ENCODE measurements at places on chromosomes 1 and 21.

DNA sequence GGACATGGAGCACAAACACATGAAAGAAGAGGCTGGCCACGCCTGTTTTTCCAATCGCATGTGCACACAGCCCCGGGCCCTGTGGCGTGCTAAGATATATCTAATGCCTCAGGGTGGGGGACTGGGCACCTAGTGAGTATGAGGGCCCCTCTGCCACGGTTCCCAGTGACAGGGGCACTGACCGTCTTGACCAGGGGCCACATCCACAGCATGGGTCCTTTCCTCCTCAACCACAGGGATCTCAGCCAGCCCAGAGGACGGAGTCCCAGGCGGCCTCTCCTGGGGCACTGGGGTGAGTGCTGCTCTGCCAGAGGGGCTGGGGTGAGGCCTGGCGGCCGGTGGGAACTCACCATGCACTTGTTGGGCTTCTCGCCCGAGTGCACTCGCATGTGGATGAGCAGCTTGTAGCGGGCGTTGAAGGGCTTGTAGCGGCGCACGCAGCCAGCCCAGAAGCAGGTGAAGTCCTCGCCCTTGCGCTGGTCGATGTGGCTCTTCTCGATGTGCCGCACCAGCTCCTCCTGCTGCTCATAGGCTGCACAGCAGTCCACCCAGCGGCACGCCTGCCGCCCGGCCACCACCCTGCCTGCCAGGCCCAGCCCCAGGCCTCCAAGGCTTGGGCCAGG lies 134.7 kb downstream of the DMRTB1 start:
- DNase-seq: no peak

DNA sequence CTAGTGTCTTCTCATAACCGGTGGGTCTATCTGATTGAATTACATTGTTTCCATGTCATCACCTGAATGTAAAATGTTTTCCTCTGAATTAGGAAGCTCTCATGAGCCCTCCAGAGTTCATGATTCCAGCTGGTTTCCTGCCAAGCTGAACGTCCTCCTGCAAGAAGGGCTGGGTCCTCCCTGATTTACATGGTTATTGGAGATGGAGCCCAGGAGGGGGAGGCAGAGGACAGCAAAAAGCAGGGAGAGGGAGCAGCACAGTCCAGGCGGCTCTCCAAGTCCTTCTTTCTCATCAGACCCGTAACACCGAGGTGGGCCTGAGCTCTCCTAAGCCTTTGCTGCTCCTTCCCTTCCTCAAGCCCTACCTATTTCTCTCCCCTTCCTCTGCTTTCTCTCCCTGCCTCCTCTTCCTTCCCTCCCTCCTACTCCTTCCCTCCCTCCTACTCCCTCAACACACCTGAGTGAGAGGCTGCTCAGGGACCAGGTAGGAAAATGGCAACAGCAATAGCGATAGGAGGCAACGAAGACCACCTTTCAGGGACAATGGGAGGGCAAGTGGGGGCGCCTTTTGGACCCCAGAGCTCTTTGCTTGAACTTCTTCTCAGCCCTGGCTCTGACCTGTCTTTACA lies 265.9 kb downstream of the PRDM2 start:
- DNase-seq: no peak

- no peak for DNase-seq
Observed at GRCh38 chr21:43331962-43332828, 94.7 kb downstream of the SIK1 start.

- DNase-seq: no peak
Observed at GRCh38 chr1:30964706-30965105, 56.1 kb upstream of the SDC3 start.

- DNase-seq: no peak
Observed at GRCh38 chr1:201562659-201563405, 23.9 kb downstream of the NAV1 start.

DNA sequence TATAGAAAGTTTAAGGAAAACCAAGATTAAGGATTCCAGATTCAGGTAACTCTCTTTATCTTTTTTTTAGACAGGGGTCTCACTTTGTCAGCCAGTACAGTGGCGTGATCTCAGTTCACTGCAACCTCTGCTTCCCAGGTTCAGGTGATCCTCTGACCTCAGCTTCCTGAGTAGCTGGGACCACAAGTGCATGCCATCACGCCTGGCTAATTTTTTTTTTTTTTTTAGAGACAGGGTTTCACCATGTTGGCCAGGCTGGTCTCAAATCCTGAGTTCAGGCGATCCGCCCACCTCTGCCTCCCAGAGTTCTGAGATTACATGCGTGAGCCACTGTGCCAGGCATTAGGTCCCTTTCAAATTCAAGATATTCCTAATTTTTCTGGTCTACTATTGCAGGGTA lies 15.9 kb downstream of the LZIC start:
- DNase-seq: no peak

DNA sequence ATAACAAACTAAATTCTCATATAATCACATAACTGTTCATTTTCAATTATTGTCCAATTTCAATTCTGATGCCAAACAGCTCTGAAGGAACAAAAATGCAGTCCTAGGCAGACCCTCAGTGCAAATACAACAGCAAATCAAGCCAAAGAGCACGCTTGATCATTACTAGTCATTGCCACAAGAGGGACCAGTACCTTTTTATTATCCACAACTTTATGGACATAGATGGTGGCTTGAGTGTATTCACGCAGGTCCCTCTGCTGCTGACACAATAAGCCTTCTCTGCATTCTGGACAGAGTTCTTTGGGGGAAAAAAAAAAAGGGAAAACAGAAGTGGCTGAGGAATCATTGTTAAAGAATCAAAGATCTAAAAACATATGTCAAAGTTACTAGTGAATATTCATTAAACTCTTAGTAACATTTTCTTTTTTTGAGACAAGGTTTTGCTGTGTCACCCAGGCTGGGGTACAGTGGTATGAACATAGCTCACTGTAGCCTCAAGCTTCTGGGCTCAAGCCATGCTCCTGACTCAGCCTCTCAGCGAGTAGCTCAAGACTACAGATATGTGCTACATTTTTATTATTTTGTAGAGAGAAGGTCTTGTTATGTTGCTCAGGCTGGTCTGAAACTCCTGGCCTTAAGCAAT lies 34.3 kb upstream of the RAP1GAP start:
- DNase-seq: no peak

- no peak for DNase-seq
Observed at GRCh38 chr21:45766501-45766900, 123.0 kb downstream of the PCBP3 start.

GRCh38 chr21:18782721-18783120 lies 379.1 kb upstream of the TMPRSS15 start:
- no peak for DNase-seq

- DNase-seq: no peak
Observed at GRCh38 chr1:198913667-198914066, 274.8 kb downstream of the PTPRC start.

GRCh38 chr21:25557180-25557579 lies 50.1 kb downstream of the MRPL39 start:
- no peak for DNase-seq

DNA sequence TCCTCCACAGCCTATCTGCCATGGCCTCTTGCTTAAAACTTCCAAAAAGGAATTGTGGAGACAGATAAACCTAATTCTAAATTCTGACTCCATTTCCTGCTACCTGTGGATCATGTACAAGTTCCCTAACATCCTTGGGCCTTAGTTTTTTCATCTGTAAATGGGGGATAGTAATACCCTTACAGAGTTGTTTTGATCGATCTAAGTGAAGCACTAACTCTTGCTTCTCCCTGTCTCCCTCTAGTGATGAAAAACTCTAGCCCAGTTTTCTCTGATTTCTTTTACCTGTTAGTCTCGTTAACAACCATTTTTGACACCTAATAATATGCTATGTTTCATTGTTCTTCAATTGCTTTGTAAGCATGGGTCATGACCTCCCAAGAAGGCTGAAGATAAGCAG lies 65.9 kb downstream of the TM2D1 start:
- DNase-seq: no peak

GRCh38 chr1:65339866-65340468 lies 30.6 kb downstream of the DNAJC6 start:
- DNase-seq: no peak

- DNase-seq: no peak
Observed at GRCh38 chr1:205791568-205792180, 16.4 kb upstream of the RAB29 start.

DNA sequence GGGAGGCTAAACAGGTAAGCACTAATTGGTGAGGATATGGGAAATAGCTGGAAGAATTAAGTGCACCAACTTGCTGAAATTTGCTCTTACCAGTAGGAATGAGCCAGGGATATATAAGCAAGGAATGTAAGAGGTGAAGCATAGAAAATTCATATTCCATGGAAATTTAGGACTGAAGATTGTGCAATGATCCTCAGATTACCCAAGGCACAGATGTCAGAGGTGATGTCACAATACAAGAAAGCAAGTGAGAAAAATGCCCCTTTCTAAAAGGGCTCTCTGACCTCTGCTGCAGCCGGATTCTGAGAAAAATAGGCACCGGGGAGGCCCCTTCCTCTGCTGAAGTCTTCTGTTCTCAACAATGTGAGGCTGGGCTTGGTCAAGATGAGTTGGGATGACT lies 112.3 kb upstream of the ZNF678 start:
- DNase-seq: no peak

DNA sequence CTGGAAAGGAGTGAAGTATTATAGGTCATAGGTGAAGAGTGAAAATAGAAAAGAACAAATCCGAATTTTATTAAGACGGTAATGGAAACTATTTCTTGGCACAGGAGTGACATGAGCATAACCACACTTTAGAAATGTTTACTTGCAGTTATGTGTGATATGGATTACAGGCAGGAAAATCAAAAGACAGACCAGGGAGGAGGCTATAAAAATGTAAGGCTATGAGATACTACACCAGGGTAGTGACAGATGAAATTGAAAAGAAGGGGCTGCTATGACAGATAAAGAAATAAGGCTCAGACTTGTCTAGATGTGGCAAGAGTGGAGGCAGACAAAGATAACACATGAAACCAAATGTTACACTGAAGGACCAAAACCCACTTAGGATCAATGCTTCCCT lies 31.7 kb downstream of the GPATCH2 start:
- DNase-seq: no peak

DNA sequence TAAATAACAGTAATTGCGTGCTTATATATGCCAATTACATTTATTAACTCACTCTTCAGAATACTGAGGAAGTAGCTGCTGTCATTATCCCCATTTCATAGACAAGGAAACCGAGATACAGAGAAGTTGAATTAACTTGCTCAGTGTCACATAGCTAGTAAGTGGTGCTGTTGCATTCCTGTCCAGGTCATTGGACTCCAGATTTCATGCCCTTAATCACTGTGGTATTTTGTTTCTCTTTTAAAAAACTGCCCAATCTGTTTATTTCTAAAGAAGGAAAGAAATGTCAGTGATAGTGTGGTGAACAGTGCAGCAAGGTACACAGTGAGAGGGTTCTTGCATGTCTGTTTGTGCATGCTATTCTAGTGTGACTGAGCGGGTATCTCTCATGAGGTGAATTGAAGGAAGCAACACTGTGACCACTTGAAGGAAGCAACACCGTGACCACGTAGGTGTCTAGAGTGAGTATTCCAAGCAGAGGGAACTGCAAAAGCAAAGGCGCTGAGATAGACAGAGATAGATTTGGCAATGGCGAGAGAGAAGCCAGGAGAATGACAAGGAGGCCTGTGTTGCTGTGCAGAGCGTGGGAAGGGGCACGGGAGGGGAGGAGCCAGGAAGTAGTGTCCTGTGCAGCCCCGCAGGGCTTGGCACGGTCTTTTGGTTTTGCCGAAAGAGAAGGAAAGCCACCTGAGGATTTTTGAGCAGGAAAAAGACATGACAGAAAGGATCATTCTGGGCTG lies 95.9 kb downstream of the CAMTA1 start:
- DNase-seq: no peak

DNA sequence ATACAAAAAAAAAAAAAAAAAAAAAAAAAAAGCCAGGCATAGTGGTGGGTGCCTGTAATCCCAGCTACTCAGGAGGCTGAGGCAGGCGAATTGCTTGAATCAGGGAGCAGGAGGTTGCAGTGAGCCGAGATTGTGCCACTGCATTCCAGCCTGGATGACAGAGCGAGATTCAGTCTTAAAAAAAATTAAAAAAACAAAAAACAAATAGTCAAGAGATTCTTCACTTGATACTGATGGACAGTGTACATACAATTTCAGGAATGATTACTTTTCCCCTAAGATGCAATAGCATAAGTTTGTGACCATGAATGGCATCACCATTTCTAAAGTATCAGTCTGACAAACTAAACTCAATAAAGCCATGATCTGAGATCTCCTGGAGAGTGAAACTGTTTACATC lies 60.8 kb upstream of the IVNS1ABP start:
- DNase-seq: no peak

GRCh38 chr1:155744711-155745283 lies 55.9 kb downstream of the DAP3 start:
- no peak for DNase-seq

GRCh38 chr1:28144203-28145135 lies 32.0 kb downstream of the PTAFR start:
- DNase-seq: no peak

- no peak for DNase-seq
Observed at GRCh38 chr1:227928811-227929375, 18.8 kb downstream of the WNT9A start.

DNA sequence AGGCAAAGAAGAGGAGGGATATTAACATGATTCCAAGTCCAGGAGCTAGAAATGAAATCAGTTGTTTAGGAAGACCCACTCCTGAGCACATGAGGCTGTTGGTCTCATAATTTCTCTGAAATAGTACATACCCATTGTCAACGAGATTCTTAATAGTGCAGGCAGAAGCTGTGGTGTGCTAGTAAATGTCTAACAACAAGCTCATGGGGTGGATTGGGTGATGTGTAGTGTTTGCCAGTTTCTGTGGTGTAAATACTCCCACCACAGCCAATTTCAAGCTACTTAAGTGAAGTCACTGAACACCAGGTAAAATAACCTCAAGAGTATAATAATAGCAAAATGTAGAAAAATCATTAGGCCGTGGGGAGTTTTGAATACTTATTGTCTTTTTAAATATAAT lies 42.0 kb downstream of the SYF2 start:
- DNase-seq: no peak

DNA sequence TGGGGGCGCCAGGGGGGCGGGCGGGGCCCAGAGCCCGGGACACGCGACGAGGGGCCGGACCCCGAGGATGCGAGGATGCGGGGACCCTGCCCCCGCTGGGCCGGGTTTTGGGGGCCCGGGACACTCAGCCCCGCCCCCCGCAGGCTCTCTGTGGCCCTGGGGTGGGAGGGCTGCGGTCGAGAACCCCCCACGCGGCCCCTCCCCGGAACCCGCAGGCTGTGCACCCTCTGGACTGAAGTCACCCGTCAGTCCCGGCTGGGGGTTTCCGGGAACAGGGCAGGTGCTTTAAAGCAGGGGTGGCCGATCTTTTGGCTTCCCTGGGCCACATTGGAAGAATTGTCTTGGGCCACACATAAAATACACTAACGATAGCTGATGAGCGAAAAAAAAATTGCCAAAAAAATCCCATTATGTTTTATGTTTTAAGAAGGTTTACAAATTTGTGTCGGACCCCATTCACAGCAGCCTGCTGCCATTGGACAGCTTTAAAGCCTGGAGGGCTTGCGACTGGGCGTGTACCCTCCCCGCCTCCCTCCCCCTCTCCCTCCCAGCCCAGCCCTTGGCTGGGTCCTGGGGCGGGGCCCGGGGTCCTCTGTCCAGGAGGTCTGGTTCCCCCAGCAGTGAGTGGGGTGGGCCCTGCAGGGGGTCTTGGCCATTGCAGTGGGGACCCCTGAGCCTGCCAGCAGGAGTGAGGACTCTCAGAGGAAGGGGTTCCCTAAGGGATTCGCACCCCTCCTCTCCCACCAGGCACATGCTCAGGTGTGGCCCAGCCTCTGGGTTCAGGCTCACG lies 21.6 kb upstream of the C1orf159 start:
- DNase-seq: no peak
